ENCODE measurements at places on chromosomes 13 and 19.

GRCh38 chr19:5850743-5851293 lies 431 bp downstream of the FUT3 start:
- no peak for DNase-seq

GRCh38 chr19:21166436-21166835 lies 24.6 kb downstream of the ZNF431 start:
- no peak for DNase-seq

DNA sequence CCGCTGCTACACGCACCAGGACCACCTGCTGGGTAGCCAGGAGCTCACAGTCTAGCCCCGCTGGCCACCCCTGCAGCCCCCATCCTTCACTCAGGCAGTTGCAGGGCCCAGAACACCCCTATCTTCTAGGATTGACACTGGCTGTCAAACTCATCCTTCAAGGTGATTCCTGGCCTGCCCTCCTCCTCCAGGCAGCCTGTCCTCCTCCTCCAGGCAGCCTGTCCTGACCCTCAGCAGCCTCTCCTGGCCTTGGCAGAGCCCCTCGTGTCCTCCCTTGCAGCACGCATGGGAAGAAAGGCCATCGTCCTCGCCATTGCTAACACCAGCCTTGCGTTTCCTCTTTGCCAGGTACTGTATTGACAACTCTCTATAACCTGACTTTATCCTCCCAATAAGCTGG lies 3.8 kb upstream of the EPS8L1 start:
- DNase-seq = no peak

DNA sequence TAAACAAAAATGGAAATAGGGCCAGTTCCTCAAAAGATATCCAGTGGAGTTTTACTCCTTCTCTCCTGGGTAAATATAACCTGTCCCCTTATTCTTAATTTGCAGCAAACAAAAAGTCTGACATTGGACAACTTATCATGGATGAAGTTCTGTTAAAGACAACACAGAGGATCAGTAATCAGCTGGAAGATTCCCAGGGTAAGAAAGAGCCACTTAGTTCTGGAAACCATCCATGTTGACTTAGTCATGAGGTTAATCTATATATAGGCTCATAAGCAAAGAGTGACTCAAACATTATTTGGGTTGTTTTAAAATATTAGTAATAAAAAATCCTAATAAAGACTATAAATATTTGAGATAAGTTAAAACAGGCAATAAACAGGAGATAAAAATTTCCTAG lies 40.5 kb upstream of the EBPL start:
- DNase-seq = no peak

DNA sequence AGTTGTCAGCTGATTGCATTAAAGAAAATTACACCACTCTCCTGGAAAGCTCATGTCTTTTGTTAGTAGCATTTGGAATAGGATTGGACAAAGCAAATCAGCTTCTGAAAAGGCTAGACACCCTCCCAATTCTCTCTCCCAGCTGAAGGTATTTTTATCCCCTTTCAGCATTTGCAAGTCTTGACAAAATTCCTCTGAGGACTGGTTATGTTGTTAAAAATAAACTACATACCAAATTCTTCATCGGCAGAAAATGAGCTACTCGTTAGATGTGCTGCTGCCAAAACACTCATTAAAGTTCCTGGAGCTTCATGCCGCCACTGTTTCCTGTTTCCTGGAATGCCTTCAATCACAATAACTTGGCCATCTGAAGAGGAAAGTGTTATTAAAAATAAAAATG lies 37.1 kb downstream of the UTP14C start:
- no peak for DNase-seq

DNA sequence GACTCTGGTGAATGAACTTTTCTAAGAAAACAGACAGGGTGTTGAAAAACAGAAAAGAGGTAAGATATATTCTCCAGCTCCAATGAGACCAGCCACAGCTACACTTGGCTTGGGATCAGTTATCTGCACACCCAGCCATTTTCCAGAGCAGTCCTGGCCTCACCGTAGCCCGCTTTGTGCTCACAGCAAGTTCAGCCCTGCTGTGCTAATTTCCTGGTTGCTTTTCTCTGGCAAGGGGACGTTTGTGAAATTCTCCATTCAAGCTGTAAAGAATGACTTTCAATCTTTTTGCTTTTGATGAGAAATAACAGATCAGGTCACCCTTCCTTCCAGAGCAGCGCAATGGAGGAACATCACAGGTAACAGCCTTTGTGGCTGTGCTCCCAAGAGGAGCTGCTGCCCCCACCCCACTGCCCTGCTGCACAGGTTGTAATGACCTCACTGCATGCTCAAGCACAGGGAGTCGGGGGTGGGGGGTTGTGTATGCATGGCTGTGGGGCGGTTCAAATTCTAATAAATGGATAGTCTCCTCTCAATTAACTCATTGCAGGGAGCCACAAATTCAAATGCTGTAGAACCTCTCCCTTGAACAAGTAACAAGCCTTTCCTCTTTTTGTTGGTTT lies 516.6 kb upstream of the NBEA start:
- DNase-seq = no peak

Measured in stimulated activated CD8-positive, alpha-beta memory T cell treated with anti-CD3 and anti-CD28 coated beads, Interleukin-7, amount 100 ng/mL, for 4 hours (primary cell).